ENCODE measurements at places on chromosomes 4 and X. TPM values are rescaled to one million over a fixed set of nuclear protein-coding genes. Genes with fewer than 3 reads are reported as not detected.
A peak's percentile ranks its signal among the peaks of the same experiment; 100 is the strongest.

- no peak for DNase-seq
These were observed 1.5 kb downstream of the PLS3 start for GRCh38 chrX:115562480-115562847.

- peak; percentile 25 for DNase-seq
These were observed at the start of gene RNF212 for GRCh38 chr4:1113311-1114009. TSS of gene RNF212 (minus strand) at chr4:1113564. CDS start at chr4:1113464, 100 bp downstream.

GRCh38 chrX:86066998-86067397 is 19.6 kb upstream of the CHM start:
- no peak for DNase-seq

DNA sequence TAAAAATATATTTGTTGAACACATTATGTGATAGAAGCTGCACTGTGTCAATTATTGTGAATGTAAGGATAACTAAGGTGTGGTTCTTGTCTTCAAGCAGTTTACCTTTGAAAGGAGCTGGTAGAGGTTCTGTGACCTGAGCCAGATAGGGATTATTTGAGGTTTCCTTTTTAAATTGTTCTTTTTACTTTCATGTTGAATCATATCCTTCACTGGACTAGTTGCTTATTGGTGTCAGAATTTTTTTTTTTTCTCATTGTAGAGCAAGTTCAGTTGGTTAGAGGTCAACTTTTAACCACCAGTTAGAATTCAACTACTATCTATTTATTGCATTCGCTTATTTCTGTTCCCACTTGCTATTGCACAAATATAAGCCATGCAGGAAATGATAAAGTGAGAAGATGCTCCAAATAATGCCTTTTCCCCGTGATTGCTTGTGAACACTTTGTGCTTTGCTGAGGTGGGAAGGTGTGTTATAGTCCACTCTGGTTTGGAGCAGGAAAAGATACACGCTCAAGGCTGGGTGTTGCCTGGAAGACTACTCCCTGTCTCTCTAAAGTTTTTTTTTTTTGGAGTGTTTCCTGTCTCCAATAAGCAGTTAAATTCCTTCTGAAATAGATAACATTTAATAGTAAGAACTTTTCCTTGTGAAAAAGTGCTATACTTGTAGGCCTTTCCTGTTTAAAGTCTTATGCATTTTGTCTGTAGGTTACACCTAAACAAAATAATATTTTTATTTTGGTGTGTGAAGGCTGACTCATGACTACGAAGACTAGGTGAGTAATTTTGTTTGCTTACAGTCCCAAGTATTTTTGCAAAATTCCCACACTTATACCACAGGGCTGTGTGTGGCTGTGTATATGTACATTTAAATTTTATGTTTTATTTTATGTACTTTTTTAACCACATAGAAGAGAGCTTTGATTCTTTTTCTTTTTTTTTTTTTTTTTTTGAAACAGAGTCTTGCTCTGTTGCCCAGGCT is 83.8 kb upstream of the LCORL start:
- DNase-seq = no peak

GRCh38 chrX:81957900-81958545 is 756.1 kb downstream of the SH3BGRL start:
- DNase-seq = no peak

TMEM154 gene
- 0.40 TPM for total RNA-seq

GRCh38 chrX:85698921-85699320 is 319.5 kb upstream of the POF1B start:
- DNase-seq = no peak

DNA sequence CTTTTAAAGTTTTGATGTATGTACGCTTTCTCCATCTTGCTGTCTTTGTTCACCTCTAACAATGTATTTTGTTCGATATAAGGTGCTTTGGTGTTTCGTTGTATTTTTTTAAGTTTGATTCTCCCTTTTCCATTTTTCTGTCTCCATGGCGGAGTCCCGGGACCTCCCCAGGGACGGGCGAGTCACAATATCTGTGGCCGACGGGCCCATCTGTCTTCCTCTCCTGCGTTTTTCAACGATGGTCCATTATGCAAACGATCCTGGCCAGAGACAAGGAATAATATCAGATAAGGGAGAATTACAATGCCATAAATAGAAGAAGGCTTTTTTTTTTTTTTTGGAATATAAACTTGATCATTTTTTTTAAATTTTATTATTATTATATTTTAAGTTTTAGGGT is 112.3 kb upstream of the SHOX start:
- DNase-seq = no peak

TMPRSS11F gene
- not detected for total RNA-seq

SRPX gene
- 8.3 TPM for total RNA-seq

GNRHR gene
- not detected for total RNA-seq

- DNase-seq = no peak
These were observed 62.9 kb downstream of the BRCC3 start for GRCh38 chrX:155134255-155134654.

GRCh38 chr4:64857198-64857597 is 447.9 kb upstream of the TECRL start:
- DNase-seq = no peak

IL1RAPL1 gene
- total RNA-seq = 0.27 TPM

GRCh38 chr4:1928356-1929239 is 57.4 kb downstream of the NSD2 start:
- no peak for DNase-seq

GRCh38 chr4:184056877-184057276 is 151.8 kb downstream of the STOX2 start:
- DNase-seq = no peak

- no peak for DNase-seq
These were observed 284.2 kb downstream of the PACRGL start for GRCh38 chr4:20984576-20984836.

DNA sequence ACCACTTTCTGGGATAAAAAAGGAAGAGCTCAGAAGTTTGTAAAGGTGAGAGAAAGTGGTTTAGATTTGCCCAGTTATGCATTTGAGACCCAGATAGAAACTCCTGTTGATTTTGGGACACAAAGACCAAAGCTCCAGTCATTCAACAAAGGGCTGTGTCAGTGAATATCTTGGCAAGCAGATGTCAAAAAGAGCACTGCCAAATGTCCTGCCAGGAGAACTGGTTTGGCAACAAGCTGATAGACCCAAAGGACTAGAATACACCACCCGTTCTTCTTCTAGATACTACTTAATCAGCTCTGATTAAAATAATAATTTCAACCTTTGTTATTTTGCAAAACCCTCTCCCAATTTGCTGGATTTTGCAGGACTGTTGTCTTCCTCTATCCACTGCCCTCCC is 121.4 kb downstream of the NHS start:
- no peak for DNase-seq

SERTM2 gene
- 0.10 TPM for total RNA-seq

- DNase-seq = no peak
These were observed 50.5 kb downstream of the IL15 start for GRCh38 chr4:141686879-141687278.

DNA sequence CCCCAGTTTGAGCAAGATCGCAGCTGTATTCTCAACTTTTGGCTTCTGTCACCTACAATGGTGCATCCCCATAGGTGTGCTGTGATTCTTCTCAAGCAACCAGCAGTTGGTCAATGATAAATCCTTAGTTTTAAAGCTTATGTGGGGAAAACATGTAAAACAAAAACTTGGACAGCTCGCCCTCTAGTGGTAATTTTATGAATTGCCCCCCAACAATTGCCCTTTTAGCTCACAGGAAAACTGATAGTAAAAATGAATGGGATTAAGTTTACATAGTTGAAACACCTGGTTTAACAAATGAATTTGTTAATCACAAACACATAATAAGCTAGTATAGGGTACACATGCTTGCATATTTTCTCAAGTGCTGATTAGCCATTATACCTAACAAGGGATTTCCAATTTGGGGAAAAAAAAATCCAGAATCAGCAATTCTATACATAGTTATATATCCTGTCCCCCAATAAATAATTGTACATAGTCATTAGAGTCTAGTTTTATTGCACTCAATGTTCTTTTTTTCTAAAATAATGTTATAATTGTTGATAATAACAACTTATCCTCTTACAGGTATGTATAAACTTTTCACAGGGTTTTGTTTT is 30.1 kb downstream of the TEX13A start:
- DNase-seq = no peak

DNA sequence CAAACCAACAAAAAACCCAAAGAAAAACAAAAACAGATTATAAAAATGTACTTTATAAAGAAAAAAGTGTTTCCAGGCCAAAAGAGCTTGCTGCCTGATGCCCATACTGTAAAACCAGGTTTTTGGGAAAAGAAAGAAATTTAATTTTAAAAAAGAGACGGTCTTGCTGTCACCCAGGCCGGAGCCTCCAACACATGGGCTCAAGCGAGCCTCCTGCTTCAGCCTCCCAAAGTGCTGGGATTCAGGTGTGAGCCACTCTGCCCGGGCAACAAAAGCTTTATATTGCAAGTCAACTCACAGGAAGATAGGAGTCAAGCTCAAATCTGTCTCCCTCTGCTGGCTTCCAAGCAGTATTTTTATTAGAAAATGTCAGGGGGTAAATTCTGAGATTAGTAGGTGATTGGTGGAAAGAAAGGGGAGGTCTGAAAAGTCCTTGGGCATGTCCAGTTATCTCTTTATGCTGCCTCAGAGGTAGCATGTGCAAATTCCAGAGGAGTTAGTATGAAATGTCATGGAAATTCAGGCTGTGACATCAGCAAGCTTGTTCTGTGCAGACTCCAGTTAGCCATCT is 39.4 kb downstream of the MGST2 start:
- DNase-seq = no peak

GRCh38 chr4:138158746-138159297 is 83.3 kb downstream of the SLC7A11 start:
- DNase-seq = no peak

GRCh38 chr4:68249434-68249833 is 3.9 kb upstream of the TMPRSS11B start:
- DNase-seq = no peak

DNA sequence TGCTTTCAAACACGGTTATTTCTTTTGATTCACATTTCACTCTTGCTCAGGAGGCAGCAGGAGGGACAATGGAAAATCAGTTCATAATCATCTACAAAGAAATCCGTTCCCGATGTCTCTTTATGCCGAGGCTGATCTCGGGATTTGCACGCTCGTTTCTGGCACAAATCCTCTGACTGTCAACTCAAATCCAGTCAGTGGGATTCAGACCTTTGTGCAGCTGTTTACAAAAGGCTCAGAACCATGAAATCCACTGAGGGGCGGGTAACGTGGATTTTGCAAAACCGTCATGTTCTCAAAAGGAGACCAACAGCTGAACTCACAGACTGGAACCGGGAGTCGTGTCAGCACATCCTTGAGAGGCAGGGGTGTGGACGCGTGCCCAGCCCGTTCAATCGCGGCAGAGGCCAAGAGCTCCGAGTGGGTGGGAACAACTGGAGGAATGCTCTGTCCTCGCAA is 46.4 kb downstream of the ACOX3 start:
- peak; percentile 85 for DNase-seq

DNA sequence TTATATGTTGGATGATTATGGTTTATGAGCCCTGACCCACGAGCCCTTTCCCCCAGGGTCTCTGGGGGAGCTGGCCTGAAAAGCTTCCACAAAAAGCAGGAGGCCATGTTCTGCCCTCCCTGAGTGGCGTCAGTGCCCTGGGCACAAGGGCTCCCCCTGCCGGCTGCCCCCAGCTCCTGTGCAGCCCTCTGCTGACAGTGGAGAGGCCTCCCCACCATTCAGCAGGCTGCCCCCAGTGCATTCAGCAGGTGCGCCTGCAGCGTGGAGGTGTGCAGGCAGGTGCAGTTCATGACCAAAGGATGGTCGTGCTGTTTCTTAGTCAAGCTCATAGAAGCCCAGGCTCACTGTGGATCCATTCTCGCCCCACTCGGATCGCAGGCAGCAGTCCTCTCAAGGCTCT is 12.5 kb upstream of the S100P start:
- no peak for DNase-seq

GYPE gene
- not detected for total RNA-seq

EPHA5 gene
- total RNA-seq = not detected

All from psoas muscle (tissue), 8 donors.